ENCODE measurements at places on chromosomes 16 and 17.
A peak's percentile ranks its signal among the peaks of the same experiment; 100 is the strongest.

- no peak for DNase-seq
Observed at GRCh38 chr17:2151358-2152033, 96.6 kb downstream of the HIC1 start.

DNA sequence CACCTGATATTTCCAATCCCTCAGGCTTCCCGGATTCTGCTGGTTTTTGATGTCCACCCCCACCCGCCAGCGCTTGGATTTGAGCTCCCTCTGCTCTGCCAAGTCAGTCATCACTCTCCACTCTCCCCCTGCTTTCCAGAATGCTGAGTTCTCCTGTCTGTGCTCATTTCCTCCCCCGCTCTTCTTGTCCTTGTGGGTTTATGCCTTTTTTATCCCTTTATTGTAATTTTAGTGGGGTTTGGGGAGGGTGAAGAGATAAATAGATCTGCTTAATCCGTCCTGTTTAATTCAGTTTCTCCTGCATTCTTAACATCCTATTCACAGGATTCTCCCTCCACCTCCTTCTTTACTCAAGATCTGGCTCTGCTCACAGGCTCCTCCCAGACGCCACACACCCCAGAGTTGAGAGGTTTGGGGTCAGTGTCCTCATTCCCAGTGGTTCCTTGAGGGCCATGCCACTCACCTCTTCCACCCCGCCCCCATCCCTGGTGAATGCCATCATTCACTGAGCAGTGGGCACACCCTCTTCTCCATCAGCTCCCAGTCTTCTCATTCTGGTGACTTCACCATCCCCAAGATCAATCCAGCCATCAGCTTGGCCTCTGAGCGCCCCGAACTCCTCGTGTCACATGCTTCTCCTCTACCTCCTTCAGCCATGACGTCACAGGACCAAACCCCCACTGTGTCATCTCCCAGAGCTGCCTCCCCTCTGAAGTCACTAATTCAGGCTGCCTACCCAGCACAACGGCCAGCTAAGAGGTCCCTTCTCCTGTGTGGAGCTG, 15.1 kb upstream of the GUCY2D start:
- peak; percentile 42 for DNase-seq

- DNase-seq: no peak
Observed at GRCh38 chr17:47872019-47872650, 21.2 kb upstream of the SP6 start.

DNA sequence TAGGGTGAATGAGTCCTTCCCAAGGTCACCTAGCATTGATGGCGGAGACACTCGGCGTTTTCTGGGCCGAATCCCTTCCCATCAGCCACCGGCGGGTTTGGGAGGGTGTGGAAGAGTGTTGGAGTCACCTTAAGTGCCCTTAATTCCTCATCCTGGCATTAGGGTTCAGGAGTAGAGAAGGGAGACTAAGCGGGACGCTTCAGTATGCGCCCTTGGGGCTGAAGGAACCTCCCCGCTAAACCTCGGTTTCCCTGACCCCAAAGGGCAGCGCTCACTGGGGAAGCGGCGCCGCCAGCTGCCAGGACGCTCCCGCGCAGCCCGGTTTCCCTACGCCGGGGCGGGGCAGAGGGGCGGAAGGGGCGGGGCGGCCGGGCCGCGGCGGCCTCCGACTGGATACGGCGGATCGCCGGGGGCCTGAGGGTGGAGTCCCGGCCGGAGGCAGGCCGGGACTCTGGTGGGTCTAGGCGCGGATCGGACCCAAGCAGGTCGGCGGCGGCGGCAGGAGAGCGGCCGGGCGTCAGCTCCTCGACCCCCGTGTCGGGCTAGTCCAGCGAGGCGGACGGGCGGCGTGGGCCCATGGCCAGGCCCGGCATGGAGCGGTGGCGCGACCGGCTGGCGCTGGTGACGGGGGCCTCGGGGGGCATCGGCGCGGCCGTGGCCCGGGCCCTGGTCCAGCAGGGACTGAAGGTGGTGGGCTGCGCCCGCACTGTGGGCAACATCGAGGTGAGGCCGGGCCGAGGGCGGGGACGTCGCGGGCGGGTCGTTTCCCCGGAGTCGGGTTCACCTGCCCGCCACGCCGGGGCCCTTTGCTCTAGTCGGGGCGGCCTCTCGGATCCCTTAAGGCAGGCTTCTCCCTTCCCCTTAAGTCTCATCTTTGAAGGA, at the start of gene DHRS11:
Gene DHRS11, plus strand, starts transcription at position 446 of the 882 bp plus-strand sequence. Its CDS starts 131 bp downstream, at position 577.
- DNase-seq: peak; percentile 90

DNA sequence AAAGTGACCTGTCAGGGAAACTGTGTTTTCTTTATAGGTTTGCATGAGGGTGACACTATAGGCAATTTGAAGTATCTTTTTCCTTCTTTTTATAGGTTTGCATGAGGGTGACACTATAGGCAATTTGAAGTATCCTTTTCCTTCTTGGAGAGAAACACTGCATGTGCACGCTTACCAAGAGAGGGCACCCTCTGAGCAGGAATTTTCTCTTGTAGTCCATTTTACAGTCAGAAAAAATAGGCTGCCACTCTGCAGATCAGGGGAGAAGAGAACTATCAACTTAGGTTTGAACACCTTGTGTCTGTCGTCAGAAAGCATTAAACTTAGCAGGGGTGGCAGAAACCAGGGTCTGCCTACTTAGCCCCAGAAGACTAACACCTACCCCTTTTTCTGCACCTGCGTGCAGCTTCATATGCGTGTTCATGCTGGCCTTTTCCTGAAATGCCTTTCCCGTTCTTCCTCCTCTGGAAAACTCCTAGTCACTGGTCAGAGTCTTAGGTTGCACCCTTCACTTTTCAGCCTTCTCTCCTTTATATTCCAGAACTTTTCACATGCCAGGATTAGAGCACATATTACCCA, 16.4 kb upstream of the SMIM36 start:
- DNase-seq: no peak

All from right lobe of liver (tissue), 6 donors.